ENCODE measurements at places on chromosomes 12 and 14. TPM values are rescaled to one million over a fixed set of nuclear protein-coding genes. Genes with fewer than 3 reads are reported as not detected.

Gene RTN1
- 0.13 TPM for total RNA-seq

Gene MAP1LC3B2
- 0.13 TPM for total RNA-seq

Gene NFKBIA
- total RNA-seq = 99.9 TPM

Gene OSGEP
- 62.1 TPM for total RNA-seq

Gene CKAP4
- total RNA-seq = 112 TPM

Gene TOMM20L
- total RNA-seq = not detected

All from mesangial cell (primary cell).